ENCODE measurements at places on chromosomes 6 and 20. TPM values are rescaled to one million over a fixed set of nuclear protein-coding genes. Genes with fewer than 3 reads are reported as not detected.

The RAET1L gene
- total RNA-seq, result not detected

- H3K27me3 ChIP-seq, result no peaks in the 10 kb centered on the region
- peaks cover 10% of the 10 kb centered on the region for H3K4me1 ChIP-seq
- no peak overlapping the region for H3K27ac ChIP-seq
- H3K4me3 ChIP-seq, result no peak overlapping the region
- peak; percentile 68 for DNase-seq
These were observed 20.0 kb upstream of the TRAF3IP2 start for GRCh38 chr6:111625461-111626391.

The RNF182 gene
- total RNA-seq, result 5.0 TPM

DNA sequence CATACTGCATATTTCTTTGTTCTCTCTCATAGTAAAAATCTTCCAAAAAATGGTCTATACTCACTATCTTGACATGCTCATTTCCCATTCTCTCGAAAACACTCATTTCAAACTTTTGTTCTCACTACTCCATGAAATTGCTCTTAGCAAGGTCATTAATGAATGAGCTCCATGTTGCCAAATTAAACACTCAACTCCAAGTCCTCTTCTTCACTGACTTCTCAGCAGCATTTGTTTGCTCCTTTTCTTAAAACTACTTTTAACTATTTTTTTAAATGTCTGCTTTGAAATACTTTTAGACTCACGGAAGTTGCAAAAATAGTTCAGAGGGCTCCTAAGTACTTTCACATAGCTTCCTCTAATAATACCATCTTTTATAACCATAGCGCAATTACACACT is 274.0 kb upstream of the PREP start:
- H3K36me3 ChIP-seq, result no peaks in the 10 kb centered on the region
- H3K27me3 ChIP-seq, result no peaks in the 10 kb centered on the region
- H3K27ac ChIP-seq, result no peak overlapping the region

DNA sequence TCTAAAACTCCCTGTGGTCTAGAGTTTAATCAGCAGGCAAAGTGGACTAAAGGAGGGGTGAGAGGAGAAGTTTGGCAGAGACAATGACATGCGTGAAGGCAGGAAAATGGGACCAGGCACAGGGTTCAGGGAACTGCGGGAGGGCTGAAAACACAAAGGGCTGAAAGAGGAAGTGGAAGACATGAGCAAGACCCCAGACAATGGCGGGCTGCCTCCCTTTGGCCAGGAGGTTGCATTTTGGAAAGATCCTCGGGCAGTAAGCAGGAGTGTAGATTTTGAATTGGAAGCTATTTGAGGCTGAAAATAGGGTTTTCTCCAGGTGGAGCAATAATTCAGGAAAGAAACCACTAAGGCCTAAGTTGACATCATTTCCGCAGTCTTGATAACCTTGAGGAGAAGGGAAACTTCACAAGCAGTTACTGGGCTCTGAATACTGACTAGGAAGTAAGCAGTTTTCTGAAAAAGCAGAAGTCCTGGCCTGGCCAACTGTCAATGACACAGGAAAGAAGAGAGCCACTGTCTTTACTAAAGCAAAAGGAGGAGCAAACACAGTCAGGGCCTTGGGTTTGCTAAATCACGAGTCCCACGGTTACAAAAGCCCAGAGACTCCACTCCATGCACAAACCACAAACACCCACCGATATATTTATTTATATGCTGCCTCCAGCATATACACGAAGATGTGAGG is 3.4 kb downstream of the LY86 start:
- H3K4me1 ChIP-seq, result peaks cover 7% of the 10 kb centered on the region
- no peak for DNase-seq
- H3K36me3 ChIP-seq, result no peaks in the 10 kb centered on the region
- no peaks in the 10 kb centered on the region for H3K27me3 ChIP-seq

DNA sequence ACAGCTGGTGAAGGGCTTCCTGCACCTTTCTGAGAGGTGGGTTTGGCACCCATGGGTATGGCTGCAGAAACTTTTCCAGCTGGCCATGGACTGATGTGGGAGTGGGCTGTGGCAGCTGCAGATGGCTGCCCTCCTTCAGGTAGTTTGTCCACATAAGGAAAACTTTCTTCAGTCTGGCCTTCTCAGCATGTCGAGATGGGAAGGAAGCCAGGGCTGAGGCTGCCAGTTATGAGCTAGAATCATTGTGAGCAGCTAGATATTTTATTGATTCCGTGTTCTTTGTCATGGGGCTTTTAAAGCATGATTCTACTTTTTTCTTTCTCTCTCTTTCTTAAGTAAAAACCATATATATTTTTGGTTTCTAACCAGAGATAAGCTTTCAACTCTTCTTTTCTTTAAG is 16.6 kb downstream of the NKX2-4 start:
- no peak overlapping the region for H3K4me3 ChIP-seq
- H3K36me3 ChIP-seq, result peaks cover 12% of the 10 kb centered on the region
- no peaks in the 10 kb centered on the region for H3K4me1 ChIP-seq
- no peak overlapping the region for H3K27ac ChIP-seq

GRCh38 chr6:4521070-4521469 is 255.1 kb upstream of the CDYL start:
- H3K4me3 ChIP-seq, result no peak overlapping the region
- H3K27ac ChIP-seq, result no peak overlapping the region
- no peaks in the 10 kb centered on the region for H3K27me3 ChIP-seq
- no peaks in the 10 kb centered on the region for H3K36me3 ChIP-seq

All from lung (tissue), 17 donors.